Hematopoietic multipotent progenitor cell treated with erythropoietin and hydrocortisone succinate and interleukin-3 and kit ligand, for 15 days (in vitro differentiated cells): ENCODE measurements at places on chromosomes 1 and 21.

DNA sequence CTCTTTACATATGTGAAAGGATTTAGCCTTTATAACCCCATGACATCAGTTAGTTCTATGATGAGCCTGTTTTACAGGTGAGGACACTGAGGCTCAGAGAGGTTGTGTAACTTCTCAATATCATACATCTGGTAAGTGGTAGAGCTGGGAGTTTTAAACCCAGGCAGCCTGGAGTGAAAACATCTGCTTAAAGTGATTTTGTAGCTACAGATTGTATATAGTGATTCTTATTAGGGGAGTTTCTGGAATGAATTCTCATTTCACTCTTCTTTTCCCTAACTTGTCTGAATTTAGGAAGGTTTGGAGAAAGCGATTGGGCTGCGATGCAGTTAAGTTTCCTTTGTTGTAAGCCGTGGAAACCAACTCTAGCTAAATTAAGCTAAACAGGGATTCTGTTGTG is 175.6 kb downstream of the CAMTA1 start:
- DNase-seq = no peak

GRCh38 chr1:61642475-61643232 is 82.3 kb downstream of the TM2D1 start:
- DNase-seq = no peak

GRCh38 chr1:181102841-181103240 is 14.3 kb downstream of the IER5 start:
- no peak for DNase-seq

DNA sequence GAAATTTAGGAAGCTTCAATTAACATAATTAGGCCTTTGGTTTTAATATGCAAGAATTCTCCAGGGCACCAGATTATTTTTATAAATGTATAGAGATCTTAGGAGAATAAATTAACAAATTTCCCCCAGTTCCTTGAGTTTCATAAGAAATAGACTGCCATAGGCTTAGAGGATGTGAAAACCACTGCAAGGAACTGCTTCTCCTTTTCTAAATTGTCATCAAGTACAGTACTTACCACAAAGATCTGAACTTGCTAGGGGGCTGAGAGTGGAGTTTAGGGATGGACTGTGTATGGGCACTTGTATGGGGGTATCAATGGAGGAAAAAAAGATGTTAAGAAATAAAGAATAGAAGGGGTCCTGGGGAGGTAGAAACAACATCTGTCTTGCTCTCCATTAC is 31.1 kb downstream of the LHX8 start:
- no peak for DNase-seq

DNA sequence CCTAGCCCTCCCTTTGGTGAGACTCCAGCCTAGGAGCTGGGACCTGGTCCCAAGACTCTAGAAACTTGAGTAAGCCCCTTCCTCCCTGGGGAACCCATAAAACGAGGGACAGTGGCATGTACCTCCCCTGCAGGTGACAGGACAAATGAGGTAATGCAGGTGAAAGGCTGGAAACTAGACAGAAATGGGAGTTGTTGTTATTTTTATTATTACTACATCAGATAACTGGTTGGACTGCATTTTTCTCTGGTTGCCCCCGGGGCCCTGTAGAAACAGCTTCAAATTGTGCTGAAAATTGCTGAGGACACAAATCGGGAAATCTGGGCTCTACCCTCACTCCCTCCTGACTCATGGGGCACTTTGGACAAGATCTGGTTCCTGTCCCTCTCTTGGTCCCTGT is 132.3 kb upstream of the WNT4 start:
- DNase-seq = no peak

GRCh38 chr21:40386294-40386911 is 460.6 kb downstream of the DSCAM start:
- DNase-seq = no peak

DNA sequence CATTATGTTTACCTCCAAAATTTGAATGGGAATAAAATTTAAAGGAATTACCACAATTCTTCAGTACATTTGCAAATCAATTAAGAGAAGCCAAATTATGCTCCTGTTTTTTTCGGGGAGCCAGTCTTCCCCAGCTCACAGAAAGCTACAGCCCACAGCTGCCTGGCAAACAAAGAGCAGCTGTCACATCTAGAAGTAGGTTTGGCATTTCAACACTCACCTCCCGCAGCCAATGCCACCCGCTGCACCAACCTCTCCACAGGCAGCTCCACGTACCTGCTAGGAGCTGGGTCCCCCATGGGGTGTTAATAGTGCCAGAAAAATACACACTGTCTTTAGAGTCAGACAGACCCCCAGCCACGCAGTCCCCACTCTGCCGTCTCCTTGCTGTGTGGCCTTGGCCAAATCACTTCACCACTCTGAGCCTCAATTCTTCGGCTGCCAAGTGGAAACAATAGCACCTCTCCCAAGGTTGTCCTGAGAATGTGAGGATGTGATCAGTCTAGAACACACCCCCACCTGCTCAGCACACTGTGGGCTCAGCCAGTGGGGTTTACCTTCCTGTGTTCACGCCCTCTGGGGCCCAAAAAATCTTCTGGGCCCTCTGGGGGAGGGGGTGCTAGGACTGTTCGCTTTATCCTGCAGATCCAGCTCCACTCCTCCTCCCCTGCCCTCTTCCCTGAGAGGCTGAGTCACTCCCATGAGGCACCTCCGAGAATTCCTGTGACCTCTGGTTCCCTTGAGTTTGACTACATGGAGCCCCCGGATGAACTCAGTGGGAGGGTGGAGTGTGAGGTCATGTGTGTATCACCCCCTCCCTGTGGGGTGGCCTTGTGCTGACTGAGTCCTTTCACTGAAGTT is 204.3 kb upstream of the GRIK3 start:
- no peak for DNase-seq

- no peak for DNase-seq
Measured at GRCh38 chr1:46767649-46768282, 31.1 kb upstream of the CYP4B1 start.

DNA sequence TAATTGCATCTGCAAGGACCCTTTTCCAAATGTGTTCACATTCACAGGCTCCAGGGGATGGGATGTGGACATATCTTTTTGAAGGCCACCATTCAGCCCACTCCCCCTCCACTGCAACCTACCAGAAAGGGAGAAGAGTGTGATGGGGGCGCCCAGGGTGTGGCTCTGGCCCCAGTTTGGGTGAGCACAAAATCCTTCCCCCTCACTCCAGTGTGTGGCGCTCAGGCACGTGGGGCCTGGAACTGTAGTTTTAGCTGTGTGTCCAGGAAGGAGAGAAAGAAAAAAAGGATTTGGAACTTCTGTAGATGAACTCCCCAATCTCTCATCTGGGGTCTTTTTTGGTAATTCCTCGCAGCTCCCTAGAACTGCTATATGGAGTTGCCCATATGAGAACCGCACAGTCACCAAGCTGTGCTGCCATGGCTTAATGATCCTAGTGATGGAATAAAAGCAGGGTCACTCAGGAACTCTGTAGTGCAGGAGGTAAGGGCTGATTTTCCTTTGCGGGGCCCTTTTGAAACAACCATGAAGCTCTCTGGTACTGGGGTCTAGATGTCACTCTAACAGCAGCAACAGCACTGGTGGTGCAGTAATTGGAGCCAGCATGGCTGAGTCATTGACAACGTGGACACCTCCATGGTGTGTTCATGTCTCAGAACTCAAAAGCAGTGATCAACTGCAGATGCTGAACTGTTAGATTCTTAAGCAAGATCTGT is 17.0 kb downstream of the AGT start:
- no peak for DNase-seq

DNA sequence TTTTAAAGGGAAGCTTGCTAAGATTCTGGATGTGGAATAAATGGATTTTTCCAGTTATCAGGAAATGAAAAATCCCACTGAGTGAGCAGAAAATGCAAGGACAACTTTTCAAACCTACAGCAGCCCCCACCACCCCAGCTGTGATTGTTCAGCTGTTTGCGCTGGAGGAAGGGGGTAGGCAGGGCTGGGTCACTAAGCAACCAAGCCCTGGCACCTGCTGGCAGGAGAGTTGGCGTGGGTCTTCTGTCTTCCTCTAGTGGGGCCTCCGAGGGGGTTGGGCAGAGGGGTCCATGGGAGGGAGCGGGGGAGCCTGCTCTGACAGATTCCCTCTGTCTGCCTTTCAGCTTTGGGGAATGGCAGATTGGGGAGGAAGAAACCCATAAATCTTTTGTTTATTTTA is 45.3 kb downstream of the EIF2D start:
- DNase-seq = no peak

DNA sequence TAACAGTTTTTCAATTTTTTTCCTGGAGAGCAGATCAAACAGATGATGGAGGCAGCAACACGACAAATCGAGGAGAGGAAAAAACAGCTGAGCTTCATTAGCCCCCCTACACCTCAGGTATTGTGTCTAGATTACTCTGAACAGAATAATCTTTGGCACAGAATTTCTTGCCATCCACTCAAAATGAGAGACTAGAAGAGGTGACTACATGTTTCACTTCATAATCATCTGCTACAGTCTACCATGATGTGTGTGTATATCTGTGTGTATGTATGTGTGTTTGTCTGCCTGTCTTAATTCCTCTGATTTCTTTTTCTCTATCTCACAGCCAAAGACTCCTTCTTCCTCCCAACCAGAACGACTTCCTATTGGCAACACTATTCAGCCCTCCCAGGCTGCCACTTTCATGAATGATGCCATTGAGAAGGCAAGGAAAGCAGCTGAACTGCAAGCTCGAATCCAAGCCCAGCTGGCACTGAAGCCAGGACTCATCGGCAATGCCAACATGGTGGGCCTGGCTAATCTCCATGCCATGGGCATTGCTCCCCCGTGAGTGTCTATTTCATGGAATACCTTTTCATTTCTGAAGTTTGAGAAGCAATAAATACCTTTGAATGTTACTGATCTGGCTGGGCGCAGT is 11.4 kb downstream of the PRPF3 start:
- DNase-seq = no peak

DNA sequence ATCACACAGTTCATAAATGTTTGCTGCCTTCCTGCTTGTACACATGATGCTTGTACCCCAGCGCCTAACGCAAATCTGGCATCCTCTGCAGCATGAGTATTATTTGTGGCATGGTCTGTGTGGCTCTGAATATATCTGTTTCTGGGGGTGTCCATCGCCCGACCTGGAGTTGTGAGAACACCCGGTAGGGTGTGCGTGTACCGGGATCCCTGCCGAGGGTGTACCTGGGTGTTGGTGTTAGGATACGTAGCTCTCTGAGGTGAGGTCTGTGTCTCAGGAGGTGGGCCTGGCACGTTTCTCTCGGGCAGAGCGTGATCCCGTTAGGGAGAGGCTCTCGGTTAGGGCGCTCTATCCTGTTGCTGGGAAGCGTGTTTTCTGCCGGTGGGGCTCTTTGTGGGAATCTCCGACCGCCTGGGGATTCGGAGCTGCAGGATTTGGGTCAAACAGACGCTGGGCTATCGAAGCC is 10.4 kb upstream of the CDC20 start:
- DNase-seq = no peak

DNA sequence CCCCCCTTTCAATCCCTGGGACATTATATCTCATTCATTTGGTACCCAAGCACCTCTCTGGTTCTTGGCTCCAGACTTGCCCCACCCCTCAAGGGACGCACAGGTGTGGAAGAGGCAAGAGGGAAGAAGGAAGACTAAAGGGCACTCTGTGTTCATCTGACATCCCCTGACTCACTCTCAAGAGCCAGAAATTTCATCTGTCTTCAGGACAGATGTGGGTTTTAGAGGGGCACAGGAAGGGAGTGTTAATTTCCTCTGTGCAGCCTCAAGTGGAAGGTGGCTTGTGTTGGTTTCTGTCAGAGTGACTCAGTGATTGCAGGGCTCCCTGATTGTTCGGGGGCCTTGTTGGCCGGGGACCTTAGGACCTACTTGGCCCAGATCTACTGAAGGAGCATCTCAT is 2.4 kb downstream of the C2CD4D start:
- DNase-seq = no peak
